NCI-H345 (cell line): ENCODE measurements at places on chromosomes 7 and 10.

GRCh38 chr10:14757986-14758385 is 16.7 kb downstream of the FAM107B start:
- DNase-seq: no peak

GRCh38 chr10:78653555-78653954 is 415.2 kb upstream of the ZMIZ1 start:
- DNase-seq: no peak

DNA sequence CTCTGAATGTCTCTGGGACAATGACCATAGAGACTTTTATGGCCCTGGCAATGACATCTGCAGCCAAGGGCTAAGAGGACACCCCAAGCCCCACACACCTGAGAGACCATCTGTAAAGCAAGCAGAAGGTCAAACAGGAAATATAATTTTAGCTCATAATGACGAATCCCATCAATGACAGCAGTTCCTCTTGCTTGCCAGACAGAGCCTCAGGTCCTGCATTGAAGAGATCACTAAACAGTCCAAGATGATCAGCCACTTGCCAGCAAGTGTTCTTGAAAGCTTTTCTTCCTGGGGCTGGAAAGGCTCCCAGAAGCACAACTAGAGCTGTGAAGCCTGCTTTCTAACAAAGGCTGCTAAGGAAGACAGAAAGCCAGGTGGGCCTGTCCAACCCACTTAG is 993.7 kb upstream of the AUTS2 start:
- no peak for DNase-seq

- no peak for DNase-seq
These were observed 11.4 kb downstream of the BUB3 start for GRCh38 chr10:123165445-123166072.

DNA sequence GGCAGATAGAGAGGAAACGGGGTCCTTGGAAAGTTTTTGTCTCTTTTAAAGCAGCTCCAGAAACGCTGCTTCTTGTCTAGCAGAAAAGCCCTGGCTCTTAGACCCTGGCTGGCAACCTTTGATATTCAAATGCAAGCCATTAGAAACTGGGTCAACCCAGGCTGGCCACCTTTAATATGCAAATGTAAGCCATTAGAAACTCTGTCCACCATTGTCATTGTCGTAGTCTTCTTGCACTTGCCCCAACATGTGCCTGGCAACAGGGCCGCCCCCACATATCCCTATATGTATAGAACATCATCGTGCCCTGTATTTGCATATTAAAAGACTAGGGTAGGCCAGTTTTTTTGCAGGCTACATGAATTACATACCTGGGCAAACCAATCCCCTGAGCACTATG is 621.3 kb upstream of the DPP6 start:
- no peak for DNase-seq

GRCh38 chr7:148289630-148290029 is 300.9 kb upstream of the C7orf33 start:
- no peak for DNase-seq

DNA sequence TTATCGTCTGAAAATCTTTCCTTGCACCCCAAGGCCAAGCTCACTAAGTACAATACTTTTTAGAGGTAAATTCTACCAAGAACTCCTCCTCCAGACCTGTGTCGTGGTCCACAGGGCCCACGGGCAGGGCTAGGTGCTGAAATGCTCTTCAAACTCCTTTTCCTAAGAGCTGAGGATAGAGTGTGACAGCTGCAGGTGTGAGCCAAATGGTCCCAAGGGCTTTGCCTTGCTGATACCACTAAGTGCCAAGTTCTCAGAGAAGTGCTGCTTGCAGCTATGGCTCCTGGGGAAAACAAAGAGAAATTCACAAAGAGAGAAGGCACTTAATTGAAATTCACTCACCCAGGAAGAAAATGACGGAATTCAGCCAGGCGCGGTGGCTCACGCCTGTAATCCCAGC is 868.9 kb upstream of the AUTS2 start:
- peak; percentile 90 for DNase-seq

DNA sequence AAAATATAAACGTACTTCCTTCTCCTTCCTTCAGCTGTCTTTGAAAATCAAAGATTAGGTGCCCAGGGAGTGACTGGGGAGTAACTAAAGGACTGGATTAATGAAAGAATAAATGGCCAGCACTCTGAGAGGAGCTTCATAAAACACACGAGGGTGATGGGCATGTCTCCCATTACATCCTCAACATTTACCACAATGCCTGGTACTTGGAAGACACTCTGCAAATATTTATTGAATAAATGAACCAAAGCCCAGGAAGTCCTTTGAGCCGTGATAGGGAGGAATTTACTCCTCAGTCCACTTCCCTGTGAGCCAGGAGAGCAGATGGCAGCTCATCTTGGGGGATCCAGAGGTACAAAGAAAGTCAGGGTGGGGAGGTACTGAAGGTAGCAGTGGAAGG is 96.3 kb downstream of the RAB11FIP2 start:
- DNase-seq: peak; percentile 42

- no peak for DNase-seq
These were observed 235.2 kb upstream of the NRP1 start for GRCh38 chr10:33569702-33570101.

- DNase-seq: peak; percentile 68
These were observed 120.1 kb upstream of the ACBD5 start for GRCh38 chr10:27360581-27361172.

DNA sequence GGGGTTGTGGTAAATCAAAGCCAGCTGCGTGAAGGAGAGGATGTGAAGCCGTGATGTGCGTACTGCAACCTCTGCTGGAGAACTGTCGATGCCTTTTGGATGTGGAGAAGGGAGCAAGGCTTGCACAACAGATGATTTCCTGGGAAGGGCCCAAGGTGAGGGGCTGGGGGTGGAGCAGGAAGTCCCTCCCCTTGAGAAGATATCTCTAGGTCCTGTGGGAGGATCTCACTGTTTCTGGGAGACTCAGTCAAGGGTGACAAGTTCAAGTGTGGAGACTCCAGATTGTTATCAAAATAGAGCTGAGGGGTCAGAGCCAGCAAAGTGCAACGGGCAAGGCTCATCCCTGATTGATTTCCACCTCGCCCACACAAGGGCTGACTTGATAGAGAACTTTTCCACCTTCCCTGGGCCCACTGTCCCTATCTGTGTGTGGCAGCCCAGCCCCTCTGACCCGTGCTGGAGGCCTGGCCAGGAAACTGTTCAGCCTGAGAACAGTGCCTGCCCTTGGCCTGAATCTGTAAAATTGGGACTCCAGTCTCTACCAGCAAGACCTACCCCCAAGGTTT is 55.0 kb downstream of the COL13A1 start:
- DNase-seq: no peak

GRCh38 chr7:96246919-96247318 is 75.0 kb downstream of the SLC25A13 start:
- peak; percentile 8 for DNase-seq

DNA sequence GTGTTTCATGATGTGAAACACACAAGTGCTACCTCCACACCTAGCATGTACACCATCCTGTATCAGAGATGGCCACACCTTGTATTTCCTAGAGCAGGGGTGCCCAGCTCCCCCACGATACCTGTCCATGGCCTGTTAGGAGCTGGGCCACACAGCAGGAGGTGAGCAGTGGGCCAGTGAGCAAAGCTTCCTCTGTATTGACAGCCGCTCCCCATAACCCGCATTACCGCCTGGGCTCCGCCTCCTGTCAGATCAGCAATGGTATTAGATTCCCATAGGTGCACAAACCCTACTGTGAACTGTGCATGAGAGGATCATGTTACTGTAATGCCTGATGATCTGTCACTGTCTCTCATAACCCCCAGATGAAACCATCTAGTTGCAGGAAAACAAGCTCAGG is 145.6 kb upstream of the RNF32 start:
- no peak for DNase-seq

DNA sequence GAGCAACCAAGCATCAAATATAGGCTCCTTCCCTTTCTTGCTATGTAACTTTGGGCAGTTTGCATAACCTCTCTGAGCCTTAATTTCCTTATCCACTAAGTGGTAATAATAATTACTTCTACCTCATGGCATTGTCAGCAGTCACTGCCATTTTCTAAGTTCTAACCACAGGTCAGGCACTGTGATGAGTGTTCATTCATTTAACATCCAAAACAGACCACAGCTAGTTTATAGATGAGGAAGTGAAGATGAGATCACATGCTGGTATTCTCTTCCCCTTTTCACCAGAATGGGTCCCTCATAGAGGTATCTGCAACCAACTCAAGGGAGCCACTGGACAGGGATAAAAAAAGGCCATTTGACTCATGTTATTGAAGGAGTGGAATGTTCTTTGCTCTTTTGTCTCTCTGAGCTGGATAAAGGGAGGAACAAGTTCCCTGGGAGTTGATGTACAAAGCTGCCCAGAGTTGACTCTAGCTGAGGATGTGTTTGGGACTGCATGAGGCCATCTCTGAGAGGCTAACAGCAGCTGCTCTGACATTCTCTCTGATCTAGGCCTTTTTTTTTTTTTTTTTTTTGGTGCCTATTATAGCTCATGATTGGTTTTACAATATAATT is 65.0 kb downstream of the DNAJC12 start:
- DNase-seq: no peak

DNA sequence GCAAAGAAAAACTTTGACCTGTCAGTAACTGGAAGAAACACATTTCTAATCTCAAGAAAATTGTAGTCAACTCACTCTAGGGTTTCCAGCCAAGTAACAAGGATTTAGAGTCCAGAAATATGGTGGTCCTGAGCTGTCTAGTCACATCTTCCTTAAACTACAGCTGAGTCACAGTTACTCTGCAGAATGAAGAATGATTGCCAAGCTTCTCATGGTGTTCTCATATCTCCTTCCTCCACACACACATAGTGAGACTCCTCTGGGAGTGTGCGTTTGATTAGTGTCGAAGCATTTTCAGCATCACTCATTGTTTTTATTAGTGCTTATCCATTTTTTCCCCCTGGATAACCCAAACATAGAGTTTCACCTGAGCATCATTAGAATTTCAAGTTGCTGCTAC is 93.1 kb upstream of the CXCL12 start:
- DNase-seq: no peak

GRCh38 chr10:114389426-114389825 is 14.9 kb downstream of the AFAP1L2 start:
- no peak for DNase-seq

DNA sequence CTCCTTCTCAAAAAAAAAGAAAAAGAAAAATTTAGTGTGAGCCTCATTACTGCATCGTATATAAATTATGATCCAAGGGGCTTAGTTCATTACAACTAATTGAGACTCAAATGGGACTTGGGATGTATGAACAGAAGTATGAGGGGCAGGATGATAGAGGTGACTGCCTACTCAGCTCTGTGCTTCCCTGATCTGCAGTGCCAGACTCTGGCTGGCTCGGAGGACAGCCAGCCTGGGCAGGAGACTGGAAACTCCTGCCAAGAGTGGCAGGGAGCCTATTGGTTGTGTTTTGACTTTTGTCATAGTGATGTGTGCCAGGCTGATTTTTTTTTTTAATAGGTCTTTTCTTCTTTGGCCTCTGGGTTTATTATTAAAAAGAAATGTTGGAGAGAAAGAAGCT is 73.8 kb upstream of the GTF2IRD1 start:
- DNase-seq: no peak

GRCh38 chr10:68826764-68827591 is at the start of gene STOX1:
TSS of gene STOX1 (plus strand) at chr10:68827531. CDS start at chr10:68827624, 93 bp downstream.
- DNase-seq: peak; percentile 40

DNA sequence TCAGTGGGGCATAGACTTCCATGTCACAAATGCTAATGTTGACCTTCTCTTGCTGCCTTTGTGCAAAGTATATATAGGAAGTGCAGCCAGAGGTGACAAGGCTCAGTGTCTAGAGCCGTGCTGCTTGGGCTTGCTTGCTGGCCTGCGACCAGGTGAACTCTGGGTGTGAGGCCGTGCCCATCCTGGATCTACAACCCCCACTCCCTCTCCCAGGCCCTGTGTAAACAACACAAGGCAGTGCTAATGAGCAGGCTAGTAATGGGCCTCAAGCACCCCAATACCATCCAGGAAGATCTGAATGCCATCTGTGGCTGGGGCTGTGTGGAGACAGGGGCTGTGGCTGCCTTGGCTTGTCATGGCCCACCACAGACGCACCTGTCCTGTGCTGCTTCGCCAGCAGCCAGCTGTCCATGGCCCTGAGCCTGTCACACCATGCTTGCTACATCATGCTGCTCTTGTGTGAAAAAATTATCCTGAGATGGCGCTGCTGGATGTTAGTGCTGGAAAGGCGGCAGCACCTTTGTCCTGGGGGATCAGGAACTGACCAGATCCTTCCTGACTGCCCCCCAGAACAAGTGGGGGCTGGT is 107.6 kb upstream of the ZNF92 start:
- DNase-seq: no peak

DNA sequence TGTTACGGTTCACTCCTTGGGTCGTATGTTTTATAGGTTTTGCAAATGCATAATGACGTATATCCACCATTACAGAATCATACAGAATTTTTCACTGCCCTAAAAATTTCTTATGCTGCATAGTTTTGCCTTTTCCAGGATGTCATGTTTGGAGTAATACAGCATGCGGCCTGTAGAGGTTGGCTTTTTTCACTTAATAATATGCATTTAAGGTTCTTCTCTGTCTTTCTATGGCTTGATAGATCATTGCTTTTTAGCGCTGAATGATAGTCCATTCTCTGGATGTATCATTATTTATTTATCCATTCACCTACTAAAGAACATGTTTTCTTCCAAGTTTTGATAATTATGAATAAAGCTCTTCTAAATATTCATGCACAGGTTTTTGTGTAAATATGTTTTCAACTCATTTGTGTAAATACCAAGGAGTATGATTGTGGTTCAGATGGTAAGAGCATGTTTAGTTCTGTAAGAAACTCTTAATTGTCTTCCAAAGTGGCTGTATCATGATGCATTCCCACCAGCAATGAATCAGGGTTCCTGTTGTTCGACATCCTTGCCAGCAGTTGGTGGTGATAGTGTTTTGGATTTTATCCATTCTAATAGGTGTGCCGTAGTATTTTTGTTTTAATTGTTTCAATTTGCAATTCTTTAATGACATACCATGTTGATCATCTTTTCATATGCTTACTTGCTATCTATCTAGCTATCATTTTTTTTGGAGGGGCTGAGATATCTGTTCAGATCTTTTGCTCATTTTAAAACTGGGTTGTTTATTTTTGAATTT is 531.2 kb upstream of the GHITM start:
- DNase-seq: no peak

GRCh38 chr7:12923971-12924370 is 236.5 kb downstream of the ARL4A start:
- DNase-seq: no peak

GRCh38 chr10:43211431-43212042 is 55.3 kb downstream of the RASGEF1A start:
- no peak for DNase-seq

DNA sequence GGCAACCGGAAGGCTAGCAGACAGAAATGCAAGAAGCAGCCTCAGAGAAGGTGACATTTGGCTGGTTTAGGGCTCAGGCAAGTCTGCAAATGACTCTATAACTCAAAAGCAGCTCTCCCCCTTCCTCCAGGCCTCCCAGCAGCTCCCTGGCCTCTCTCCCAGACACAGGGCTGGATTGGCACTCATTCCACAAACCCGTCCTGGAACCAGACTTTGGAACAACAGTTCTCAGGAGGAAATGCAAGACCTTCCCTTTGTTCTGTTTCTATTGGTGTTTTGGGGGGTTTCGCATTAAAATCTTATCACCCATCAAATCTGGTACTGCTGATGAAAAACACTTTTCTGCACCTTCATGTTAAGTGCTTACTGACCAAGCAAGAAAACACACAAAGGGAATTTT is 40.3 kb upstream of the EFCAB10 start:
- no peak for DNase-seq
